Stimulated activated CD4-positive, alpha-beta T cell treated with anti-CD3 and anti-CD28 coated beads, Interleukin-1b, Interleukin-23, amount 100 ng/mL, for 48 hours (primary cell): ENCODE measurements at places on chromosomes 2 and 18.
A peak's percentile ranks its signal among the peaks of the same experiment; 100 is the strongest.

DNA sequence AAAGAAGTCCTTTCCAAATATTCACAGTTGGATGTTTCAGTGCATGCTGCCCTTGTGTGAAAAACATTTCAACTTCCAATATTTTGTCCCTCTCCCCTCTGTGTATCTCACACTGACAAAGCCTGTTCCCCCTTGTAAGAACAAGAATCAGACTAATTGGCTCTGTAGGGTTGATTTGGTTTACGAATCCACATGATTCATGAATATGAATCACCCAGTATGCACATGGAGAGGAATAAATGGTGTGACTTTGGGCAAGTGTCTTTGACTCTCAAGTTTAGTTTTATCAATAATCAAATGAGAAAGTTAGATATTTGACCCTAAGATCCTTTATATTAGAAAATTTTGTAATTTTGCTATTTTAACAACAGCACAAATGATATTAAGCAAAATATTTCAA lies 9.3 kb upstream of the CDH20 start:
- no peak for DNase-seq

GRCh38 chr2:201308914-201309313 lies 48.2 kb downstream of the FLACC1 start:
- DNase-seq, result no peak

DNA sequence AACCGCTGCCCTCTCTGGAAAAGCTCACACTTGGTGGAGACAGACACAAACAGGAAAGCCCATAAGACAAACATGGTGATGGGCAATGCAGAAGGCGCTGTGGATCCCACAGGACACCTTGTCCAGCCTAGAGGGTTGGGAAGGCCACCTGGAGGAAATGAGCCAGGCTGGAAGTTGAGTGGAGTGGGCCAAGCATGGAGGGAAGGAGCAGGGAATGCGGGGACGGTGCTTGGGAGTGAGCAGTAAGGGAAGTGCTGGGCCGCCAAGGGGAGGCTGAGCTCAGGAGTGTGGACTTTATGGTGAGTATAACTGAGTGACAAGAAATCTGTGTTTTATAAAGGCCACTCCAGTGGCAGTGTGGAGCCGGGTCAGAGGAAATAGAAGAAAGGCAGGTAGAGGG lies 2.8 kb upstream of the GRHL1 start:
- no peak for DNase-seq

- DNase-seq, result no peak
Observed at GRCh38 chr18:12026562-12026961, 45.3 kb downstream of the IMPA2 start.

DNA sequence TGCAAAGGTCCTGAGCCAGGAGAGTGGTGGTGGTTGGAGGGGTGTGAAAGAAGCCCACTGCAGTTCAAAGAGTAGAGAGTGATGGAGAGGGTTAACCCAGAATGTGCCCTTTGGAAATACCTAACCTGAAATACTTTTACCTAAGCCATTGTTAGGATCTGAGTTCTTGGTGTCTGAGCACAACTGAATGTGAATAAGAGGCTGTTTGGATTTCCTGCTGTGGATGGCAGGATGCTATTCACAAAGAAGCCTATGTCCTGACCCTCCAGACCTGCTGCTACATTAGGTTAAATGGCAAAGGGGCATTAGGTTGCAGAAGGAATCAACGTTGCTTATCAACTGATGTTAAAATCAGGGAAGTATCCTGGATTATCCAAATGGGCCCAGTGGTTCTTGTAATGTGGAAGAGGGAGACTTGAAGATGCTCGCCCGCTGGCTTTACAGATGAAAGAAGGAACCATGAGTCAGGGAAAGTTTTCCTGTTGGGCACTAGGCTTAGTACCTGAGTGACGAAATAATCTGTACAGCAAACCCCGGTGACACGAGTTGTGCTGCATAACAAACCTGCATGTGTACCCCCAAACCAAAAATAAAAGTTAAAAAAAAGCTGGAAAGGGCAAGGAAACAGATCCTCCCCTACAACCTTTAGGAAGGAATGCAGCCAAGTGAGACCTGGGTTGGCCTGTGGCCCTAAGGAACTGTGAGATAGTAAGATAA lies 27.2 kb downstream of the ITGA6 start:
- no peak for DNase-seq

- no peak for DNase-seq
Observed at GRCh38 chr2:6177811-6178210, 485.6 kb downstream of the SOX11 start.

DNA sequence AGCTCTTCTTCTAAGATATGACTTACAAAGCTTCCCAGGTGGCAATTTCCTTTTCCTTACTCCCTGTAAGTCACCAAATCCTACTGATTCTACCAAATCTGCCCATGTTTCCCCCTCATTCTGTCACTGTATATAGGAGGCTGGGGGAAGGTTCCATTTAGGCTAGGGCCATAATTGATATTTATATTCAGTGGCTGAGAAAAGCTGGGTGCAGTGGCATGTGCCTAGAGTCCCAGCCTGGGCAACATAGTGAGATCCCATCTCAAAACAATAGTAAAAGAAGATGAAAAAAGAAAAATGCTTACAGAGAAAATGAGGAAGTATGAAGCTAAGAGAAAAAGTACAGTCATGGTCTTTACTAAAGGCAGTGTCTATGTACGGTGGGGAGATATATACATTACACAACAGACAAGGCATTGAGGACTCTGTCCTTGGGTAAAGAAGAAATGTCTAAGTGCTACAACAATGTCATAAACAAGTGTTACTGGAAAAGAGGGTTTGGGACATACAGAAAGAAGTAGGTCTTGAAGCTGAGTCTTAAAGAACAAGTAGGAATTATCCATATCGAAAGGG lies 4.8 kb downstream of the CWC22 start:
- no peak for DNase-seq

DNA sequence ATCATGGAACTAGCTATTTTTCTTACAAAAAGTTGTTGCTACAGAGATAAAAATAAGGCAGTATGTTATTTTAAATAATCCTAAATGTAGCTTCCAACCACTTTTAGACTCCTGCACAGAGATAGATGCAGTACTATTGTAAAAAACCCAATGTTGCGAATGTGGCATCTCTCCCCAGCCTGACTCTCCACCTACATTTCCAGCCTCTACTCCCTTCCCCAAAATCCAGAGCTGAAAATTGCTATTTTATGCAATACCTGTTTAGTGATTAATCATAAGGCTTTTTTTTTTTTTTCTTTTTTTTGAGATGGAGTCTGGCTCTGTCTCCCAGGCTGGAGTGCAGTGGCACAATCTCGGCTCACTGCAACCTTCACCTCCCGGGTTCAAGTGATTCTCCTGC lies 39.4 kb downstream of the SPRED2 start:
- no peak for DNase-seq

GRCh38 chr2:241272303-241273209 lies 42.9 kb downstream of the HDLBP start:
- peak; percentile 24 for DNase-seq

GRCh38 chr2:222611684-222612083 lies 44.2 kb downstream of the FARSB start:
- no peak for DNase-seq

GRCh38 chr2:173785813-173786212 lies 179.4 kb downstream of the SP3 start:
- DNase-seq, result no peak

GRCh38 chr2:10208736-10209135 lies 86.2 kb downstream of the RRM2 start:
- no peak for DNase-seq

DNA sequence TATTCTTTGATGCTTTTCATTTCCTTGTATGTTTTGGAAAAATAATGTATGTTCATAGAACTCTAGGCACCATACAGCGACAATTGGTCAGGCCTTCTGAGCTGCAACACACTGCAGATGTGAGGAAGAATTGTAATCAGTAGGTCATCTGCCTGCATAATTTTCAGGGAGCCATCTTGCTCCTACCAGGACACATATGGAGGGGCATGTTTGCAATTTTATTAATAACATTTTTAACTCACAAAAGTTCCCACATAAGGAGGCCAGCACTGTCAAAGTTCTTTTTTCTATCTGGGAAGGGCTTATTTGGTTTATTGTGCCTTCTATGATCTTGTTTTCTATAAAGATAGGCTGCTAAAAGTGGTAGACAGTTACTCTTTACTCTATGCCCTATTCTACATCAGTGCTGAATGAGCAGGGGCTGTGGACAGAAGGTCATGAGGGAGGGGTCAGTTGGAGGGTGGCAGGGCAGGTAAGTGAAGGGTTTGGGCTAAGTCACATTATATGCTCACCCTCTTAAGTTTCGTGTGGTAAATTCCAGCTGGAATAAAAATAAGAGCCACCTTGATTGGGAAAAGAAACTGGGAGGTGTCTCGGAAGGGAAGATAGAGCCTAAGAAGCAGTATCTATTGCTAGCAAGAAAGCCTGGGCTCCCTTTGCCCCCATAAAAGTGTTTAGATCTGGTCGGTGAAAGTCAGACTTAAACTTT lies 126.3 kb downstream of the PLCL1 start:
- no peak for DNase-seq

GRCh38 chr2:157349949-157350515 lies 24.4 kb upstream of the ERMN start:
- no peak for DNase-seq

- no peak for DNase-seq
Observed at GRCh38 chr18:79884963-79885728, 66.3 kb downstream of the SLC66A2 start.

- DNase-seq, result peak; percentile 3
Observed at GRCh38 chr2:127293386-127293747, 577 bp downstream of the ERCC3 start.

DNA sequence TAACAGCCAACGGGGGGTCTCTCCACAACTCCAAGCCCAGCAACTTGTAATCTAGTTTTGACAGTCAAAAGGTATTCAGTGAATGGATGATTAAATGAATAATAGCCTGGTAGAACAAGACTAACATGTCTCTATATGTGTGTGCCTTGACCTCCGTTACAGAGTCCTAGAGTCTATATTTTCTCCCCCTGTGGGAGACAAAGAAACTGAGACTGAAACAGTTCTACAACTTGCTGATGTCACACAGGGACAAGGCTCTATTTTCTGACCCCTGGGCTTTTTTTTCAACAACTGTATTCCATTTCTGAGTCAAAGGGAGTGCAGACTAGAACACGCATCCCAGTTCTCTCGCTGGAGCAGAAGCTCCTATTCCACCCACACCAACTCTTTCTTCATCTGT lies 223.6 kb upstream of the AGAP1 start:
- no peak for DNase-seq

DNA sequence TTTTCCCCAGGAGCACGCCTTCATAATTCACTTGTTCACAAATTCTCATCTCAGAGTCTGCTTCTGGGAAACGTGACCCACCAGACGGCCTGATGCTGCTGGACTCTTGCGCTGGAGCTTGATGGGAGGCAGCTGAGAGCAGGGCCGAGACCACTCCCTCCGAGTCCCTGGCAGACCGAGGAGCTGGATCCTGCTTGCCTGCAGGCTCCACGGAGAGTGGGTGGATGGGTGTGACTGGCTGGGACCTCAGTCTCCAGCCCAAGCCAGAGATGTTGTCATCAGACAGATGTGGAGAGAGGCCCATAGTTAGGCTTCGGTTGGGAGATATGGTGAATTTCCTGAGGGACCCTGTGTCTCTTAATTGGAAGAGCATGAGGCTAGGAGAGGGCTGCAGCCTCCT lies 76.4 kb downstream of the TSN start:
- DNase-seq, result no peak

- no peak for DNase-seq
Observed at GRCh38 chr18:43079422-43079821, 36.1 kb downstream of the RIT2 start.

DNA sequence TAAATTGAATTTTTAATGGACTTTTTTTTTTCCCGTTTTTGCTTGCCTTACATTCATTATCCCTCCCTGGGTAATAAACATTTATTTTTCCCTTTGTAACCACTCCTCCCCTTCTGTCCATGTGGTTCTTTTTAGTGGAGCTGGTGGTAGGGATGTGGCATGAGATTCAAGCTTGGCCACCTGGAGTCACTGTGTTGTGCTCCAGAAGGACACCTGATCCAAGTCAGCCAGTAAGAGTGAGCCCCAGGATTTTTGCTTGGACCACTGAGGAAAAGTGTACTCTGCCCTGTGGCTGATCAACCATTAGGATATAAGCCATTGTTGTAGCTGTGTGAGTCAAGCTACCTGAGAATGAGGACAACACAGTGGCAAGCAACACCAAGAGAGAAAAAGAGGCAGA lies 11.1 kb upstream of the ACTR3 start:
- DNase-seq, result no peak

DNA sequence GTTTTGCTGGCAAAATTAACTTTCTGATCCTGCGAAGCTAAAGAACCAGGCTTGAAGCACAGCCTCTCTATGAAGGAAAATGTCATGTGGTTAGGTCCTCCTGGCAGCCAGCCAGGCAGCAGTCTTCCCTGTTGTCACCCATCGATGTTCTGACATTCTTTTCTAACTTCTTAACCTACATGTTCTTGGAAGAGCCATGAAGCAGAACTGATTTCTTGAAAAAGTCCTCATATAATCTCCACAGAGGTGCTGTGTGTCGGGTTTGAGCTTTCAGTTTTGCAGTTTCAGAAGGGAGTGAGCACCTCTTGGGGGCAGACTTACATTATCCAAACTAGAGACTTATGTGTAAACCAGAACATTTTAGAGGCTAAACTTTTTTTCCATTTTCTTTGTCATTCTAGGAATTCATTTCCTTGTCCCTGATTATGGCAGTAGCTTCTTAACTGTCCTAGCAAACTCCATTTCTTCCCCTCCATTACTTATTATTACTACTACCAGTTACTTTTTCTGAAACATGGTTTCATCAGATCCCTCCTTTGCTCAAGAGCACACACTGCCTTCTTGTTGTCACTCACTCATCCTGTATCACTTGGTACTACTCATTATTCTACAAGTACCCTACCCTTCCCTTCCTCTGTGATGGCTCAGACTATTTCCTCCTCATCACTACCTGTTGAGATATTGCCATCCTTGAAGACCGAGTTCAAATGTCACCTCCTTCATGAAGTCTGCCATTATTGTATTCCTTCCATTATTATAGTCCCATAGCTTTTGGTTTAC lies 31.1 kb downstream of the DOK1 start:
- DNase-seq, result no peak

DNA sequence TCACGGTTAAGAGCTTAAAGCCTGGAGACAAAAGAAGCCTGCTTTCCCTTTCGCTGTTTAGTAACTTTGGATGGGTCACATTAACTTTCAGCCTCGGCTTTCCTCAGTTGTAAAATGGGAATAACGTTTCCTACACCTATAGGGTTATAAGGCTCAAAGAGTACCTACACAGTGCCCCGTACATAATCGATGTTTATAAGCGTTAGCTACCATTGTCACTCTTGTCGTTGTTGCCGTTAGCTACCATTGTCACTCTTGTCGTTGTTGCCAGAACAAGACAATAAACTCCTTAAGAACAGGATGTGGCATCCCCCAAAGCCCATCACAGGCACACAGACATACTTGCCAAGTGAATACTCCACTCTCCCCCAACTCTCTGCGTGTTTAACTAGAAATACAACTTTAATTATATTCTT lies 901 bp upstream of the MFSD6 start:
- peak; percentile 24 for DNase-seq

GRCh38 chr2:165277295-165277694 lies 38.1 kb downstream of the SCN2A start:
- no peak for DNase-seq

- no peak for DNase-seq
Observed at GRCh38 chr2:29663268-29663667, 258.1 kb downstream of the ALK start.
